ENCODE measurements at places on chromosomes 5 and 9.

GRCh38 chr5:57495285-57496086, 12.9 kb upstream of the ACTBL2 start:
- DNase-seq, result no peak
- no peaks in the 10 kb centered on the region for H3K27me3 ChIP-seq
- no peaks in the 10 kb centered on the region for H3K36me3 ChIP-seq

GRCh38 chr9:34084562-34084961, 35.9 kb upstream of the UBAP2 start:
- peak; percentile 6 for DNase-seq
- no peak overlapping the region for H3K27ac ChIP-seq
- H3K27me3 ChIP-seq, result no peaks in the 10 kb centered on the region
- peaks cover 31% of the 10 kb centered on the region for H3K36me3 ChIP-seq
- H3K4me1 ChIP-seq, result no peaks in the 10 kb centered on the region
- H3K4me3 ChIP-seq, result no peak overlapping the region

GRCh38 chr5:139882961-139883539, 87.4 kb downstream of the PSD2 start:
- no peak overlapping the region for H3K4me3 ChIP-seq
- H3K36me3 ChIP-seq, result no peaks in the 10 kb centered on the region
- H3K27ac ChIP-seq, result no peak overlapping the region
- H3K4me1 ChIP-seq, result no peaks in the 10 kb centered on the region

- H3K27ac ChIP-seq, result no peak overlapping the region
- peaks cover 2% of the 10 kb centered on the region for H3K36me3 ChIP-seq
- no peaks in the 10 kb centered on the region for H3K27me3 ChIP-seq
Measured at GRCh38 chr9:4604678-4605095, 57.4 kb upstream of the PLPP6 start.

GRCh38 chr9:92141144-92142129, 26.2 kb upstream of the SPTLC1 start:
- H3K36me3 ChIP-seq, result no peaks in the 10 kb centered on the region
- peaks cover 9% of the 10 kb centered on the region for H3K4me1 ChIP-seq
- H3K4me3 ChIP-seq, result peak overlapping the region; percentile 25
- H3K27ac ChIP-seq, result no peak overlapping the region
- H3K27me3 ChIP-seq, result no peaks in the 10 kb centered on the region

DNA sequence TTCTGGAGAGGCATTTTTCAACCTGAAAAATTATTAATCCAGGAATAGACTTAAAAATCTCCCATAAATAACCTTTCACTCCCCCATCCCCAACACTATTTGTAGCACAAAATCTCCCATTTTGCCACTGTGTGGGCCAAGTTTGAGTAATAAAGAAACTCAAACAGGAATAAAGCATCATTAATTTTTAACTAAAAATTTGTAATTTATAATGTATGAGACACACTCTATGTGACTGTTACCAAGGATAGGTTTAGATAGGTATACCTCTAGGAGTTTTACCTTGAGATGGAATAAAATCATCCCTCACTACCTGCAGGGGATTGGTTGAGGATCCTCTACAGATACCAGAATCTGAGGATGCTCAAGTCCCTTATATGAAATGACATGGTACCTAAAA, 30.1 kb downstream of the CHD1 start:
- no peak for DNase-seq
- H3K27me3 ChIP-seq, result no peaks in the 10 kb centered on the region
- no peak overlapping the region for H3K4me3 ChIP-seq
- H3K27ac ChIP-seq, result no peak overlapping the region

DNA sequence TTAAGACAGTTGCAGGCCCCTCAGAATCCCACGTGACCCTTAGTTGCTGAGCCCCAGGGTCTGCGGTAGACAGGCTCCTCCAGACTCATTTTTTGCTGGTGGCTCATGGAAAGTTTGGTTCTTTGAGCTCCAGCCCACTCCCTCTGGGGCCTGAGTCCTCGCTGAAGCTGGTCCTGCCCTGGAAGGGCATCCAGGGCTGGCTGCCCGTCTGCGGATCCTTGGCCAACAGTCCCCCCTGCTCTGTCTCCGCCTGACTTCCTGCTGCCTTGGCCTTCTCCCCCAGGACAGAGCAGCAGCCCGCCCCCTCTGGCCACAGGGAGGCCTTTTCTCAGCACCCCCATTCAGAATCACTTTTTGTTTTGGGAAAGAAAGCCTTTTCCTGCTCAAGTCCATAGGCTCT, 24.4 kb downstream of the SLC6A7 start:
- H3K27ac ChIP-seq, result no peak overlapping the region
- no peak overlapping the region for H3K4me3 ChIP-seq
- H3K4me1 ChIP-seq, result no peaks in the 10 kb centered on the region

DNA sequence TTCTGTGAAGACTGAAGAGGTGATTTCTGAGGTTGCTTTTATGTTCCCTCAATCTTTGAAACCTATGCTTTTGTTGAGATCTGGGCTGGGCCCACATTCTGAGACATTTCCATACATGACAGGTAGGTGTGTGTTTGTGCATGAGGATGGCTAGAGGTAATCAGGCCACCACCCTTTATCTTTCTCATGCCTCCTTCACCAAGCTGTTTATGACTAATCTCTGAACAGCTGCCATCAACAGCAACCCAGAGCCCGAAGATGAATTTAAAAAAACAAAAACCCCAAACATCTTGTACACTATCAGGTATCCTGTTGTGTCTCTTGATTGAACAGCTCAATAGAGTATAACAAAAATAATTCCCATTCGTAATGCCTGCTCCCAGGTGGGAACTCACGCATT, 12.6 kb upstream of the C5orf46 start:
- no peak overlapping the region for H3K4me3 ChIP-seq
- no peak for DNase-seq
- H3K27ac ChIP-seq, result no peak overlapping the region
- H3K36me3 ChIP-seq, result no peaks in the 10 kb centered on the region

- no peaks in the 10 kb centered on the region for H3K4me1 ChIP-seq
- no peak for DNase-seq
- no peaks in the 10 kb centered on the region for H3K36me3 ChIP-seq
- no peak overlapping the region for H3K4me3 ChIP-seq
Measured at GRCh38 chr9:136220017-136220729, 15.2 kb upstream of the LHX3 start.

DNA sequence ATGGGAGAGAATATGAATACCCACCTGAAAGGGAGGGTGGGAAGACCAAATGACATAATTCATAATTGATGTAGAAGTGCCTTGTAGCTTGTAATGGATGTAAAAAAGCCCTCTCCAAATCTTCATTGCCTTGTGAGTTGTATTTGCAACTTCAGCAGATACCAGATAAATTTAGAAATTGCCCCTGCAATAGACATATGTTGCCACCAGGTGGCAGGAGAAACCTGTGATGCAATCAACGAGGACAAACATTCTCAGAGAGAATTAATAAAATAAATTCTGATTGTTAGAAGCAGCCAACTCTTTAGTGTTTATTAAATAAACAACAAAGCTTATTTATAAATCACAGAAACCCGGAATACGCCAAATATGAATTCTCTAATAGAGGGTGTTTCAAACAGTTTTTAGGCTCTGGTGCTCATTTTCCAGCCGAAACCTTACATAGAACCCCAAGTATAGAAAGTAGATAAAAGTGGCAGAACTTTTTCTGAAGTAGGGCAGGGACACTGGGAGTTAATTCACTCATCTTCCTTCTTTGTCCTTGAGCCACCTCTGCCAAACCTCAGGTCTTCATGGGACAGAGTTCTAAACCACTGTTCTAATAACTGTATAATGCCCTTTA, 147.8 kb downstream of the TMEM38B start:
- no peaks in the 10 kb centered on the region for H3K36me3 ChIP-seq
- no peak overlapping the region for H3K4me3 ChIP-seq
- no peak for DNase-seq
- H3K4me1 ChIP-seq, result no peaks in the 10 kb centered on the region
- H3K27me3 ChIP-seq, result no peaks in the 10 kb centered on the region

GRCh38 chr9:35533398-35533797, 43.5 kb downstream of the RUSC2 start:
- H3K4me3 ChIP-seq, result no peak overlapping the region
- H3K27me3 ChIP-seq, result no peaks in the 10 kb centered on the region
- DNase-seq, result no peak

- H3K4me1 ChIP-seq, result no peaks in the 10 kb centered on the region
- no peaks in the 10 kb centered on the region for H3K27me3 ChIP-seq
- H3K4me3 ChIP-seq, result no peak overlapping the region
- DNase-seq, result no peak
- no peak overlapping the region for H3K27ac ChIP-seq
Measured at GRCh38 chr5:115414406-115415142, 118.1 kb upstream of the CCDC112 start.
